ENCODE measurements at places on chromosomes 3 and 15.

GRCh38 chr15:74746389-74746788 is 2.3 kb upstream of the CYP1A2 start:
- no peaks in the 10 kb centered on the region for H3K4me1 ChIP-seq
- H3K4me3 ChIP-seq, result no peak overlapping the region
- H3K27me3 ChIP-seq, result peaks cover 26% of the 10 kb centered on the region
- no peaks in the 10 kb centered on the region for H3K36me3 ChIP-seq
- H3K27ac ChIP-seq, result no peak overlapping the region

DNA sequence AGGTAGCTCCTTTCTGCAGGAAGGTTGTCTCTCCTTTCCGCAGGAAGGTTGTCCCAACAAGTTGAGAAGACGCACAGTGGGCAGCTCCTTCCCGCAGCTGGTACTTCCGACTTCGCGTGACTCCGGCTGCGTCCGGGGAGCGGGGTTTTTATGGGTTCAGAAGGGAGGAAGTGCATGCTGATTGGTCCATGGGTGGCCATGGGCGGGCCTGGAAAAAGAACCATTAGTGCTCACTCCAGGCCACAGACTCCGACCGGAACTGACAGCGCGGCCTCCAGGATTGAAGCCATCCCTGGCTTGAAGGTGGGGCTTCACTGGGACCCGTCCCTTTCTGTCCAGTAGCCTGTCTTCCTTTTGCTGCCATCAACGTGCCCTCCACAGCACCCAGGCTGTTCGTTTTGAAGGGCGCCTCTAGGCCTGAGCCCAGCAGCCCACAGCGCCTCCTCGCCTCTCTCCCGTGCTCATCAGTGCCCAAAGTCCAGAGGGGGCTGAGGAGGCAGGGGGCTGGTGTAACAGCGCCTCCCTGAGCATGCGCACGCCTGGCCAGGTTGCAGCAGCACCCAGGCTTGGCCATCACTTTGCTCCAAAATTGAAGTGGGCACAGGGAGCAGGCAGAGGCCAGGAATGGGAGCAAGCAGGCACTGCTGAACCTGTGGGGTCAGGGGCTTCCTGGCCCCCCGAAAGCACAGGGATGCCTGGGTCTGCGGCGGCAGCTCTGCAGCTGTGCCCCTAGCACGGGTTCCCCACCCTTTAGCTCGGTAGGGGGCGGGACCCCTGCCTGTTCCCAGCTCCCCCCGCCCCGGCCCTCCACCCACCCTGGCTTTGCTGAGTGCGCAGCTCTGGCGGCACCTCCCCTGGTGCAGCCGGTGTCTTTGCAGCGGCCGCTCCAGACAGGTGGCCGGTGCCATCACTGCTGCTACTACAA is 330.6 kb upstream of the MCTP2 start:
- no peak overlapping the region for H3K27ac ChIP-seq
- DNase-seq, result no peak
- H3K4me1 ChIP-seq, result no peaks in the 10 kb centered on the region

GRCh38 chr3:141746962-141747361 is 8.9 kb downstream of the RNF7 start:
- H3K27ac ChIP-seq, result no peak overlapping the region
- no peak for DNase-seq
- peaks cover 2% of the 10 kb centered on the region for H3K4me1 ChIP-seq
- H3K27me3 ChIP-seq, result no peaks in the 10 kb centered on the region
- H3K4me3 ChIP-seq, result no peak overlapping the region

DNA sequence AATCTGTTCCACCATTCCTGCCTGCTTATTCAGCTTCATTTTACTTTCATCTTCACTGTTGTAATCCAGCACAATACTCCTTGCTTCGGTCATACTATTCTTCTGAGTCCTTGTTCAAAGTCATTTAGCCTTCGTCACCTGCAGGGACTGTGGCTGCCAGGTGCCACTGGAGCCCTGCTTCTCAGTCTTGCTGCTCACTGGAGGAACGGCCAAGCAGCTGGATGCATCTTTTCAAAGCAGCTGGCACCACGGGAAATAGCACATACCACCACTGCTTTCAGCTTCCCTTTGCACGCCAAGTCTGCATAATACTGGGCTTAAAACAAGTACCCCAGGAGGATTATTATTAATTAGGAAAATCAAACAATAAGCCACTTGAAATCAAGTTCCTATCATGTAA is 287.6 kb downstream of the BCHE start:
- H3K4me1 ChIP-seq, result no peaks in the 10 kb centered on the region
- no peak overlapping the region for H3K4me3 ChIP-seq
- H3K27me3 ChIP-seq, result no peaks in the 10 kb centered on the region
- DNase-seq, result no peak

DNA sequence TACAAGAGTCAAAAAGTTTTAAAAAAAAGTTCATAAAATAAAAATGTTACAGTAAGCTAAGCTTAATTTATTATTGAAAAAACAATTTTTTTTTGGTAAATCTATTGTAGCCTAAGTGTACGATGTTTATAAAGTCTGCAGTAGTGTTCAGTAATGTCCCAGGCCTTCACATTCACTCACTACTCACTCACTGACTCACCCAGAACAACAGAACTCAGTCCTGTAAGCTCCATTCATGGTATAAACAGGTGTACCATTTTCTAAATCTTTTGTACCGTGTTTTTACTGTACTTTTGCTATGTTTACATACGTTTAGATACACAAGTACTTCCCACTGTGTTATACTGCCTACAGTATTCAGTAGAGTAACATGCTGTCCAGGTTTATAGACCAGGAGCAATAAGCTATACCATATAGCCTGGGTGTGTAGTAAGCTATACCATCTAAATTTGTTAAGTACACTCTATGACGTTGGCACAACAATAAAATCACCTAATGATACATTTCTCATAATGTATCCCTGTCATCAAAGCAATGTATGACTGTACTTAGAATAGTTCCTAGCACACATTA is 41.2 kb upstream of the ZDHHC23 start:
- peak; percentile 17 for DNase-seq
- no peak overlapping the region for H3K4me3 ChIP-seq
- no peak overlapping the region for H3K27ac ChIP-seq
- no peaks in the 10 kb centered on the region for H3K4me1 ChIP-seq
- H3K36me3 ChIP-seq, result no peaks in the 10 kb centered on the region

DNA sequence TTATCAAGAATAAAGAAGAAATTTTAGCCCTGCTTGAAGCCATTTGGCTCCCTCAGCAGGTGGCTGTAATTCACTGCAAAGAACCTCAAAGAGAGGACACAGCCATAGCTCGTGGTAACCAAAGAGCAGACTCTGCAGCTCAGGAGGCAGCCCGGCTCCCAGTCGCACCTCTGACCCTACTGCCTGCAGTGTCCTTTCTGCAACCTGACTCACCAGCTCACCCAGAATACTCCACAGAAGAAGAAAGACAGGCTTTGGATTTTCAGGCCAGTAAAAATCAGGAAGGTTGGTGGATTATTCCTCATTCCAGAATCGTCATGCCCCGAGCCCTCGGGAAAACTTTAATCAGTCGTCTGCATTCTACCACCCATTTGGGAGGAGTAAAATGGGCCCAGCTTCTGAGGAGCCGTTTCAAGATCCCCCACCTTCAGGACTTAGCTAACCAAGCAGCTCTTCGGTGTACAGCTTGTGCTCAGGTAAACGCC is 38.6 kb downstream of the ZBTB11 start:
- H3K4me3 ChIP-seq, result no peak overlapping the region
- no peak overlapping the region for H3K27ac ChIP-seq
- no peak for DNase-seq

- H3K27me3 ChIP-seq, result no peaks in the 10 kb centered on the region
- H3K4me3 ChIP-seq, result no peak overlapping the region
- H3K4me1 ChIP-seq, result no peaks in the 10 kb centered on the region
- no peak overlapping the region for H3K27ac ChIP-seq
- no peaks in the 10 kb centered on the region for H3K36me3 ChIP-seq
- peak; percentile 84 for DNase-seq
These were observed 4.7 kb upstream of the RNF13 start for GRCh38 chr3:149808209-149808829.

DNA sequence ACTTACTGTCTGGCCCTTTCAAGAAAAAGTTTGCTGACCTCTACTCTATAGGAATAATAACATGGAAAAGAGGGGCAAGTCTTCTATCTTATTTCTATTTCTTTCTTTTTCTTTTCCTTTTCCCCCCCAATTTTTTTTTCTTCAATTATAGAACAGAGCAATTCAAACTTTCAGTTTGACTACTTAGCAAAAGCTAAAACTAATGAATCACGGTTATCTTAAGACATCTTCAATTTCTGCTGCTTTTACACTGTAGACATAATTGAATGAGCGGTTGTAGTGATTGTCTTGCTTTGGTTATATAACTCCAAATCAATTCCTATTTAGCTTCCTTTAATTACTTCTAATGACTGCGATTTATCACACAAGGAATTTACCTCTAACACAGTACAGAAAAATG is 74.3 kb upstream of the P2RY1 start:
- H3K4me1 ChIP-seq, result no peaks in the 10 kb centered on the region
- no peaks in the 10 kb centered on the region for H3K36me3 ChIP-seq
- no peak for DNase-seq
- H3K4me3 ChIP-seq, result no peak overlapping the region
- no peak overlapping the region for H3K27ac ChIP-seq

DNA sequence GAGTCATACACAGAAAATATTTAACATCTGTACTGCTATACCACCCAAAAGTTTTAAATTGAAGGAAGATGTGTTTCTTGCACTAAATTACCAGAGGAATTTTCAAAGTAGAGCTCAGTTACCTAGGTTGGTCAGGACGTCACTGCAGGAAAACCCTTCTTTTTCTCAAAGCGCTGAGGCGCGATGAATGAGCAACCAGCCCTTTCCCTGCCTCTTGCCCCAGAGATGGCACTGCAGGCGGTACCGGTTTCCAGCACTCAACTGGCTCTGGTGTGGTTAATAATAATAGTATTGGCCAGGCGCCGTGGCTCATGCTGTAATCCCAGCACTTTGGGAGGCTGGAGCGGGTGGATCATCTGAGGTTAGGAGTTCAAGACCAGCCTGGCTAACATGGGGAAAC is 49.3 kb downstream of the HES1 start:
- no peak for DNase-seq
- no peak overlapping the region for H3K4me3 ChIP-seq
- no peaks in the 10 kb centered on the region for H3K36me3 ChIP-seq
- no peak overlapping the region for H3K27ac ChIP-seq
- H3K27me3 ChIP-seq, result peaks cover 17% of the 10 kb centered on the region

DNA sequence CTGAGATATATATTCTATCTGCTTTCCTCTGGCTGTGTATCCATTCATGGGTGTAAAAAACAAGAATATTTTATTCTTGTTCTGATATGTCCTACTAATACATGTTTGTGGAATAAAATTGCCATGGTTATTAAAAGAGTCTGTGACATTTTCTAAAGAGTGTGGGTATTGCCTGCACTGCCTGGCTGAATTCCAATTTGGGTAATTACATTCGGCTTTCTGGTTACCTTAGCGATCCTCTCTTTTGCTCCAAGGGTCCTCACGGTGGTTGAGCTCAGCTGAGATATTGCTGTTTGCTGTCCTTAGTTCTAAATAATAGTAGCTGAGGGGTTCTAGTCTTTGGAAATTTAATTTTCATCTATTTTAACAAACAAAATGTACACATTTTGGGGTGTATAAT is 301.4 kb upstream of the DNAJC19 start:
- H3K27ac ChIP-seq, result no peak overlapping the region
- H3K36me3 ChIP-seq, result no peaks in the 10 kb centered on the region
- no peaks in the 10 kb centered on the region for H3K27me3 ChIP-seq
- H3K4me1 ChIP-seq, result no peaks in the 10 kb centered on the region

GRCh38 chr15:90097475-90097874 is 4.8 kb downstream of the IDH2 start:
- H3K36me3 ChIP-seq, result no peaks in the 10 kb centered on the region
- no peak overlapping the region for H3K4me3 ChIP-seq
- H3K27ac ChIP-seq, result no peak overlapping the region
- H3K27me3 ChIP-seq, result no peaks in the 10 kb centered on the region
- peaks cover 26% of the 10 kb centered on the region for H3K4me1 ChIP-seq

- no peak overlapping the region for H3K27ac ChIP-seq
- DNase-seq, result no peak
- no peaks in the 10 kb centered on the region for H3K27me3 ChIP-seq
- no peaks in the 10 kb centered on the region for H3K36me3 ChIP-seq
- no peaks in the 10 kb centered on the region for H3K4me1 ChIP-seq
- no peak overlapping the region for H3K4me3 ChIP-seq
These were observed 87.1 kb downstream of the WNT7A start for GRCh38 chr3:13792512-13793371.

GRCh38 chr15:52790941-52791751 is 1.0 kb upstream of the ONECUT1 start:
- peaks cover 92% of the 10 kb centered on the region for H3K27me3 ChIP-seq
- H3K4me3 ChIP-seq, result 0 out of 2 replicates have a peak overlapping the region, but pooled peaks have one; percentile 17
- H3K27ac ChIP-seq, result no peak overlapping the region
- peaks cover 5% of the 10 kb centered on the region for H3K4me1 ChIP-seq
- peak; percentile 7 for DNase-seq
- no peaks in the 10 kb centered on the region for H3K36me3 ChIP-seq

DNA sequence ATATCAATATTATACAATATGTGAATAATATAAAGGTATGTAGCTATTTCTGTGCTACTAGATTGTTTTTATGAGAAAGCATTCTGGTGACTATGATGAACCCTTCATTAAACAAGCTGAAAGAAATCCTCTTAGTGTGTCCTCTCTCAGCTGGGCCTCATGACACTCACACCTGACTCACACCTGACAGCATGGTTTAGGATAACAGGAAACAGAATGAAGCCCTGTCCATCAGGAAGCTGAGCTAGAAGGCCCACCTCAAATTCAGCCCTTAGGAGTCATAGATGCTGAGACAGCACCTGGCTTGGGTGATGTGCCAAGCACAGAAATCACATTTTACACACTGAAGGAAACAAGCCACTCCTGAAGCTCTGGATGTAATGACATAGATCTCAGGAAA is 30.8 kb downstream of the CHCHD4 start:
- H3K4me1 ChIP-seq, result no peaks in the 10 kb centered on the region
- 0 out of 2 replicates have a peak, but pooled peaks cover 1% of the 10 kb centered on the region for H3K27me3 ChIP-seq
- H3K36me3 ChIP-seq, result no peaks in the 10 kb centered on the region
- no peak overlapping the region for H3K4me3 ChIP-seq
- no peak for DNase-seq
- H3K27ac ChIP-seq, result no peak overlapping the region

DNA sequence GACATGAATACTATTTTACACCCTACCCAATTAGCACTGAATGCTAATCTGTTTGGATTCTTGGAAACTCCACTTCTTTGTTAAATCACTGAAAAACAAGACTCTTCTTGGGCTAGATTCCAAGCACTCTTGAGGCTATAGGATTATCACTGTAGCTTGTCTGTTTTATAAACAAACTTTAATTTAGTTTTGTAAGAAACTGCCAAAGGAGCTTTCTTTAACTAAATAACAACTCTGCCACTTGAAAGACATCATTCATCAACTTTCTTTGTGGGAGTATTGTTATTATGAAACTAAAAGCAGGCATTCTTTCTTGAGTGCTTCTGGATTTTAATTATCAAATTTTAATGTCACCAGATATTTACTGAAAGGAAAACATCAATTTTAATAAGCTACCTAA is 24.1 kb downstream of the CBLB start:
- DNase-seq, result no peak
- H3K27ac ChIP-seq, result no peak overlapping the region
- no peaks in the 10 kb centered on the region for H3K36me3 ChIP-seq
- peaks cover 4% of the 10 kb centered on the region for H3K4me1 ChIP-seq
- H3K27me3 ChIP-seq, result no peaks in the 10 kb centered on the region

- H3K36me3 ChIP-seq, result no peaks in the 10 kb centered on the region
- H3K27me3 ChIP-seq, result no peaks in the 10 kb centered on the region
- H3K4me3 ChIP-seq, result no peak overlapping the region
- peak; percentile 34 for DNase-seq
These were observed 66.4 kb upstream of the CCNL1 start for GRCh38 chr3:157226173-157226847.
